Effector memory CD4-positive, alpha-beta T cell (primary cell): ENCODE measurements at places on chromosomes 5 and 9.

DNA sequence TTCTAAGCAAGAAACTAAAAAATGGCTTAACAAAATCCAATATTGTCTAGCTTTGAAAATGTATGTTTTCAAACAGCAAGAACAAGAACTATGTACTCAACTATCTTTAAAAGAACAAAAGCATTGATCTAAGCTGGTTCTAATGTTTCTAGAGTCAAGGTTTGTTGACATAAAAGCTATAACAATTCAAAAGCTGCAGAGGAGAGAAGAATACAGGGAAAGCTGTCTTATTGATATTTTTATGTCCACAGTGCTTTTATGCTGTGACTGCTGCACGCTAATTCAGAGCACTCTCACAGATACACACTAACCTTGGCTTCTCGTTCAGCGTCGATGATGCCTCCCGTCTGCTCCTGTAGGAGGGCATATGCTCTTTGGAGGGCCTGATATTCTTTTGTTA lies 129.5 kb upstream of the DPYSL3 start:
- H3K27me3 ChIP-seq: no peaks in the 10 kb centered on the region
- no peaks in the 10 kb centered on the region for H3K4me1 ChIP-seq
- H3K4me3 ChIP-seq: no peak overlapping the region
- H3K36me3 ChIP-seq: peaks cover 4% of the 10 kb centered on the region
- no peak overlapping the region for H3K27ac ChIP-seq

DNA sequence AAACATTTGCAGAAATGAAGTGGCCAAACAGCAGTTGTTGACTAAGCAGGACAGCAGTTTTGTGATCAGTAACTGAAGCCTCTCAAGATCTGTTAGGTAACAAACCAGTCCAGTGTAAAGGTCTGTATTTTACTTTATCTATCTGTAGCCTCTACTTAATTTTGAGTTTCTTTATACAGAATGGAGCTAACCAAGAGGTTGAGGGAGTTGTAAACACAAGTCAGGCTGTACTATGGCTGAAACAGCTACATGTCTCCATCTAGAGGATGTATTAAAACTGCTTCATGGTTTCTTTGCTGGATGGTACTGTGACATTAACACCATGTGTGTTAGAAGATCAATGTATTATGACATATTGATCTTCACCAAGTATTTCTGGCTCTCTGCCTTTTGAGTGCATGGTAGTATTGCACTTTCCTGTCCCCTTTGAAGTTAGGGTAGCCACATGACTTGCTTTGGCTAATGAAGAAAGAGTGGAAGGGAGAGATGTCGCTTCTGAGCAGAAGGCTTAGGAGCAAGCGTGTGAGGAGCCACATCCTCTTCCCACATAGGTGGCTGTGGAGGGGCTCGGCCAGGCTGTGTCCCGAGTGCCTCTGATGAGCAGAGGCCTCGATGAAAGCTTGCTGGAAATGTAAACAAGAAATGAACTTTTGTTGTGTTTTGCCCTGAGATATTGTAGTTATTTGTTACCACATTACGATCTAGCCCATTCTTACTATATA lies 105.6 kb upstream of the PCA3 start:
- peaks cover 4% of the 10 kb centered on the region for H3K4me1 ChIP-seq
- H3K36me3 ChIP-seq: no peaks in the 10 kb centered on the region

GRCh38 chr9:71249729-71250317 lies 128.4 kb upstream of the TRPM3 start:
- H3K27me3 ChIP-seq: no peaks in the 10 kb centered on the region
- H3K4me1 ChIP-seq: no peaks in the 10 kb centered on the region
- DNase-seq: no peak
- H3K4me3 ChIP-seq: no peak overlapping the region

GRCh38 chr5:132754111-132754510 lies 6.9 kb downstream of the CCNI2 start:
- H3K4me1 ChIP-seq: no peaks in the 10 kb centered on the region
- peaks cover 9% of the 10 kb centered on the region for H3K36me3 ChIP-seq
- H3K27ac ChIP-seq: no peak overlapping the region
- H3K4me3 ChIP-seq: no peak overlapping the region
- DNase-seq: no peak
- no peaks in the 10 kb centered on the region for H3K27me3 ChIP-seq

- no peaks in the 10 kb centered on the region for H3K36me3 ChIP-seq
- peak overlapping the region; percentile 53 for H3K27ac ChIP-seq
- no peaks in the 10 kb centered on the region for H3K27me3 ChIP-seq
- no peak overlapping the region for H3K4me3 ChIP-seq
- peak; percentile 20 for DNase-seq
- peaks cover 4% of the 10 kb centered on the region for H3K4me1 ChIP-seq
Observed at GRCh38 chr5:59099270-59099994, 516.6 kb downstream of the RAB3C start.

- no peaks in the 10 kb centered on the region for H3K36me3 ChIP-seq
- H3K27me3 ChIP-seq: no peaks in the 10 kb centered on the region
- H3K4me1 ChIP-seq: no peaks in the 10 kb centered on the region
- no peak overlapping the region for H3K4me3 ChIP-seq
Observed at GRCh38 chr5:120765189-120765588, 301.1 kb downstream of the PRR16 start.

DNA sequence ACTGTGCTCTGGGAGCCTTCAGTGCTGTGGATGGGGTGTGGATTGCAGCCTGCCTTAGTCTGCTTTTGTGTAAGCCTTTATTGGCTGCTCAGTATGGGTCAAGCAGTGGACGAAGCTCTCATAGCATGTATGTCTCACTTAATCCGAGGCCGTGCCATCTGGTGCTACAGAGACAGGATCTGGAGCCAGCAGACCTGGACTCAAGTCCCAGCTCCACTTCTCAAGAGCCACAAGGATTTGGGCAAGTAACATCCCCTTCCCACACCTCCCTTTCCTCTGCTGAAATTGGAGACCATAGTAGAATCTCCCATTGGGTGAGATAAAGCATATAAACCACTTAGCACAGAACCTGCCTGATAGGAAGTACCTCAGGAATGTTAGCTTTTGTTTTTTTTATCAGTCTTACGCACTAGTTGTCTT lies 23.4 kb upstream of the LECT2 start:
- no peaks in the 10 kb centered on the region for H3K36me3 ChIP-seq
- DNase-seq: no peak
- H3K4me1 ChIP-seq: no peaks in the 10 kb centered on the region
- no peak overlapping the region for H3K27ac ChIP-seq
- no peak overlapping the region for H3K4me3 ChIP-seq
- H3K27me3 ChIP-seq: peaks cover 8% of the 10 kb centered on the region

DNA sequence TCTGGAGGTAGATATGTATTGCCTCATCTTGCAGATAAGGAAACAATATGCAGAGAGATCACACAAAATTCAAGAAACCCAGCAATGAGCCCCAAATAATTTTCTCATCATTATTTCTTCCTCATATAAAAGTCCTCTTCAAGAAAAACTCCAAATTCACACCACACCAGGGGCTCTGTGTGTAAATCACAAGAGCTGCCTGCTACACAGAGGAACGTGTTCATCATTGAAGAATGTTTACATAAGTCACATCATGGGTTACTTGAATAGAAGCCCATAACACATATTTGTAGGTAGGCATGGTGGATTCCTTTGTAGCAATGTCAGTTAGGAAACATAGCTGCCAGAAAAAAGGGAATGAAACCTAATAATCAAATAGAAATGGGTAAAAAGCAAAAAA lies 308.1 kb upstream of the TLE4 start:
- H3K27me3 ChIP-seq: no peaks in the 10 kb centered on the region
- no peaks in the 10 kb centered on the region for H3K4me1 ChIP-seq
- H3K27ac ChIP-seq: no peak overlapping the region
- H3K36me3 ChIP-seq: no peaks in the 10 kb centered on the region
- no peak overlapping the region for H3K4me3 ChIP-seq

- no peaks in the 10 kb centered on the region for H3K36me3 ChIP-seq
- no peaks in the 10 kb centered on the region for H3K4me1 ChIP-seq
- no peaks in the 10 kb centered on the region for H3K27me3 ChIP-seq
- H3K27ac ChIP-seq: no peak overlapping the region
Observed at GRCh38 chr5:11898787-11899186, 5.5 kb downstream of the CTNND2 start.

DNA sequence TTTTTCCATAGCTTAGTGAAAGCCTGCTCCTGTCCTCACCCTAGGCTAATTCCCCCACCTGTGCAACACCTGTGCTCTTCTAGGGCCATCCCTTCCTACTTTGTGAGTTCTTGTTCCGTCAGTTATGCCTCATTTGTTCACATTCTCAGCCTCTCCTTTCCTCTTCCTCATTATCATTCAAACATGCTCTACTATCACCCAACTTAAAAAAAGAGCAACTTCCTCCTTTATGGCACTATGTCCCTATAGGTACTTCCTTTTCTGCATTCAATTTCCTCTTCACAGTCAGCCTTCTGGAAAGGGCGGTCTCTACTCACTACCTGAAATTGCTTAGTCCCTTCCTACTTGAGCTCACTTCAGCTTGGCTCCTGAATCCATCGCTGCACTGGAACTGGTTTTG lies 111.8 kb upstream of the LHFPL2 start:
- DNase-seq: no peak
- H3K4me3 ChIP-seq: no peak overlapping the region

- no peak for DNase-seq
- H3K4me1 ChIP-seq: no peaks in the 10 kb centered on the region
- no peaks in the 10 kb centered on the region for H3K27me3 ChIP-seq
Observed at GRCh38 chr5:83924891-83925290, 204.2 kb upstream of the HAPLN1 start.

GRCh38 chr5:62631909-62632580 lies 53.4 kb downstream of the LRRC70 start:
- no peaks in the 10 kb centered on the region for H3K27me3 ChIP-seq
- H3K27ac ChIP-seq: no peak overlapping the region
- peaks cover 18% of the 10 kb centered on the region for H3K36me3 ChIP-seq

GRCh38 chr5:175246889-175247520 lies 197.0 kb downstream of the DRD1 start:
- no peak overlapping the region for H3K4me3 ChIP-seq
- no peaks in the 10 kb centered on the region for H3K4me1 ChIP-seq
- no peaks in the 10 kb centered on the region for H3K36me3 ChIP-seq
- no peaks in the 10 kb centered on the region for H3K27me3 ChIP-seq

- DNase-seq: no peak
- no peaks in the 10 kb centered on the region for H3K36me3 ChIP-seq
- no peaks in the 10 kb centered on the region for H3K4me1 ChIP-seq
- no peaks in the 10 kb centered on the region for H3K27me3 ChIP-seq
Observed at GRCh38 chr9:91758491-91758981, 191.5 kb downstream of the ROR2 start.

DNA sequence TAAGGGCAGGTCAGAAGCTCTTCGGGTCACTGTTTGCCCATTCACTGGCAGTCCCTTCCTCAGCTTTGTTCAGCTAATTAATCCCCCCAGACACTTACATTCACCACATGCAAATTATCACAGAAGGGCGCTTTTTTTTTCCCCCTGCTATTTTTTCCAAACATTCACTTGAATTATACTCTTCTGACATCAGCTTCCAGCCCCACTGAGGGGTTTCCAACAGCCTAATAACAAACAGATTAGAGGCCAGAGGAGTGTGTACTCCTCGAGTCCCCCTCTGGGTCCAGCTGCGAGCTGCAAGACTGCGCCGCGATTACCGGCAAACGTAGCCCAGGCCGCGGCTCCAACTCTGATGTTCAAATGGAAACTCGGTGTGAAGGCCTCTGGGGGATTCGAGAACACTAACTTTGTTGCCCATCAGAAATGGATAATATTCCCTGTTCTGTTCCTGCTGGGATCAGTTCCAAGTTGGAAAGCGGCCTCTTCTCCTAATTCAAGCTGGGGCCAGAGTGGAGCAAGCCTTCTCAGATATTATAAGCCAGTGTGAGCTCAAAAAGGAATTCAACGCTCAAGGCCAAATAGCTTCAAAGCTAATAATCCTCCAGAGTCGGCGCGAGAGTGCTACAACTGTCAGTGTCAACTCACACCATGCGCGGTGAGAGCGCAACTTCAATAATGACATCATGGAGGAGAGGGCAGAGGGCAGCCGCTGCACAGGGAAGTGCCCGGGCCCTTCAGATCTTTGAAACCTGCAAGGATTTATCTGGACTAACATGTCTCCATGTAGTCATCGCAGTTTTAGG lies 560.8 kb downstream of the BNC2 start:
- no peaks in the 10 kb centered on the region for H3K36me3 ChIP-seq
- no peaks in the 10 kb centered on the region for H3K27me3 ChIP-seq
- H3K4me3 ChIP-seq: no peak overlapping the region

- no peaks in the 10 kb centered on the region for H3K36me3 ChIP-seq
- H3K27ac ChIP-seq: no peak overlapping the region
- no peaks in the 10 kb centered on the region for H3K27me3 ChIP-seq
- H3K4me3 ChIP-seq: no peak overlapping the region
Observed at GRCh38 chr5:92885950-92886349, 695.1 kb downstream of the NR2F1-AS1 start.

DNA sequence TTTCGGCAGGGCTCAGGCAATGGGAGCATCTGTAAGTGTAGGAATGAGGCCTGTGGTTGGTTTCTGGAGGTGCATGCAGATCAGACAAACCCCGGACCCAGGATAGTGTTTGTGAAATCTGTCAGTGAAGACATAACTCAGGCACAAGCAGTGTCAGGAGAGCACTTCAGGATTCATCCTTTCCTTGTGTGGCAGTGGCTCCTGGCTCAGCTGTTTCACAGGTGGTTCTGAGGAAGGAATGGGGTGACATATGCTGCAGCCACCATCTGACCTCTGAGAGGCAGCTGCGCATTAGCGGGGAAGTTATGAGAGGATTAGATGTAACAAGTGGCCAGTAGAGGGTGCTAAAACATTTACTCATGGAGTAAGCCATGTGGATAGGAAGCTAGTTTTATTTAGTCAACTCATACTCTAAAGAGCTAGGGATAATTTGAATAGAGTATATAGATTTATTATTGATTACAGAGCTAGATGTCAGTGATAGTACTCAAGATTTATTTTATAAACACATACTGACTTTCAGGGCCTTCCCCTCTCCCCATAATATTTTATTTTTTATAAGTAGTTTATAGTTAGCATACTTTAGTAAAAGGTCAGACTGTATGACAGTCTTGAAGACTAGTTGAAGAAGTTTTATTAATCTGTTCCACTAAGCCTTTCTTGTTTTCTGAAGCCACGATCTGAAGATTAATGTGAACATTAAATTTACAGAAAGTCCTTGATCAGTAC lies 28.4 kb downstream of the NNT start:
- H3K27me3 ChIP-seq: no peaks in the 10 kb centered on the region
- peaks cover 13% of the 10 kb centered on the region for H3K36me3 ChIP-seq
- H3K4me1 ChIP-seq: no peaks in the 10 kb centered on the region
- no peak for DNase-seq
- no peak overlapping the region for H3K27ac ChIP-seq

- no peaks in the 10 kb centered on the region for H3K27me3 ChIP-seq
- H3K4me1 ChIP-seq: no peaks in the 10 kb centered on the region
- DNase-seq: no peak
- H3K4me3 ChIP-seq: no peak overlapping the region
Observed at GRCh38 chr5:28374492-28374967, 1336.1 kb upstream of the CDH9 start.

GRCh38 chr5:73678322-73678740 lies 52.3 kb downstream of the ARHGEF28 start:
- no peak overlapping the region for H3K4me3 ChIP-seq
- no peaks in the 10 kb centered on the region for H3K36me3 ChIP-seq
- no peaks in the 10 kb centered on the region for H3K4me1 ChIP-seq
- no peaks in the 10 kb centered on the region for H3K27me3 ChIP-seq

GRCh38 chr9:34898846-34899245 lies 59.2 kb upstream of the PHF24 start:
- H3K27me3 ChIP-seq: no peaks in the 10 kb centered on the region
- H3K4me1 ChIP-seq: no peaks in the 10 kb centered on the region
- DNase-seq: no peak
- H3K27ac ChIP-seq: no peak overlapping the region
